ENCODE measurements at places on chromosomes 6 and 20.

DNA sequence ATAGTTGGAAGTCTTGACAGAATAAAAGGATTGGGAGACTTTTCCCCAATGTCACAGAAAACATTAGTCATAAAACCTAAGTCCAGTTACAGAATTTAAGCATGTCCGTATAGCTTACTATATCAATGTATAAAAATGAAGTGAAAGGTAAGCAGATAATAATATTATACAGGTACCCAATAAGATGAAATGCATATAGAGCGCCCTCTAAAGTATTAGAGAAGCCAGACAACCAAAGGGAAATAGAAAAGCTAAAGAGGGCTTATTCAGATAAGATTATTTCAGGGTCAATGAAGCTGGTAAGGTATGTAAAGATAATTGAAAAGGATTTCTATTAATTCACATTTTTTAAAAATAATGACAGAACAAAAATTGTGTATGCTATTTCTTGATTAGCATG, 947.7 kb upstream of the MAP3K7 start:
- DNase-seq: no peak

DNA sequence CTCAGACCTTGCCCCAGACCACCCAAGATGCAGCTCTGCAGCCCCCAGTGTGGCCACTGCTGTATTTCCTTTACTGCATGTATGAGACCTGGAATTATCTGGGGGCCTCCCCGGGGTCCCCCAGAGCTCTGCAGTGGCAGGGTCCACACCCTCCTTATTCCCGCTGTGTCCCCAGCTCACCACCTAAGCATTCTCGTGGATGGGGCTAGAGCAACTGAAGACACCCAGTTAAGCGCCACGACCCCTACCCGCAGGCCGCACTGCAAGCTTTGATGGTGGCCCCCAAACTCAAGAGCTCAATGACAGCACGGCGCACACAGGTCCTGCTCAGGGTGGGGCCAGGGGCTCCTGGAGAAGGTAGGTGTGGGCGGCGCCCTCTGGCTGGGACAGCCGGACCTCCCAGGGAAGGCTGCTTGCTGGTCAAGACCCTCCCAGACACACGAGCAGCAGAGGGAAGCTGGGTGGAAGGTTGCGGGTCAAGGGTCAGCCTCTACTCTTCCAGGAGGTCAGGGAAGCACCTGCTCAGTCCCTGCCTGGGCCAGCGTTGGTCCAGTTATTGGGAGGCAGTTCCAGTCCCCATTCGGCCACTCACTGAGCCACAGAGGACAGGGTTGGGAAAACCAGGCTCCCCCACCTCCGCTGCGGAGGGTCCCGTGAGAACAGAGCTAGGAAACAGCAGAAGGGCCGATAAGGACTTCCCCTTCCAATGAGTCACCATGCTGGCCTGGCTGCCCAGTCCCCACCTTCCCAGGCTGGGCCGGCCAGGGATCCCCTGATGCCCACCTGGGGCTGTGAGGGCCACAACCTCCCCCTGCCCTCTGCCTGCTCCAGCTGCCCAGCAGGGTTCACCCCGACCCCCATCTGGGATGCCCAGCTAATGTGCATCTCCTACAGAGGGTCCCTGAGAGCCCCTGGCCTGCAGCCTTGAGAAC, 2.9 kb downstream of the LAMA5 start:
- no peak for DNase-seq

DNA sequence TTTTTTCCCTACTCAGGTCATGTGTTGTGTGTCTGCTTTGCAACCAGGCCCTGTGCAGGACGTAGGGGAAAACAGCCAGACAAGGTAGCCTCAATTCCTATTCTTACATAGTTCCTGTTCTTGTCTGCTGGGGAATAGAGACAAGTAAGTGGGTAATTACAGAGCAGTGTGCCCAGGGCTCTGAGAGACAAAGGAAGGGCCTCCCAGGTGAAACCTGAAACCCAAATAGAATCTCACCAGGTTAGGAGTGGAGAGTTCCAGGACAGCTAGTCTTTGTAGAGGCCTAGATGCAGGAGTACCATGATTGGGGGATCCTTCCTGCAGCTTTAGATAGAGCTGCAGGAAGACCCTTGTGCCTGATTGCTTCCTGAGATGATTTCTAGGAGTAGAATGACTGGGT, 48.4 kb downstream of the DHX35 start:
- no peak for DNase-seq

- no peak for DNase-seq
Measured at GRCh38 chr6:139248911-139249310, 42.9 kb downstream of the TXLNB start.

- no peak for DNase-seq
Measured at GRCh38 chr6:168122011-168122410, 43.0 kb upstream of the FRMD1 start.

GRCh38 chr20:6855104-6855503, 87.6 kb downstream of the BMP2 start:
- DNase-seq: peak; percentile 52

DNA sequence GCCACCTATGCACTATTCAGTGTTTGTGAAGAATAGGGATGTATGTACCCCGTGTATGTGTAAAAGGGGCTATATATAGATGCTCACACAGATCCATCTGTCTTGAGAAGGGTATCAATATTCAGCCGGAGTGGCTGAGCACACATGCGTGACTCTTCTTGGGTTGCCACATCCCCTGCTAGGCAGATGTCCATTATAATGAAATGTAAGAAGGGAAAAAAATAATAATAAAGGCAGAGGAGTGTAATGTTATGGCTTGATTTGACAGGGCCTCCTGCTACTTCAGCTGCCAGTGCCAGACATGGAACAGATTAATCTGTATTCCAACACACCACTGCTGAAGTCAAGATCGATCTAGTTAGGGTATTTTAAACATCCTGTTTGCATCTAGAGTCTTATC, 74.2 kb upstream of the VSTM2L start:
- DNase-seq: no peak

DNA sequence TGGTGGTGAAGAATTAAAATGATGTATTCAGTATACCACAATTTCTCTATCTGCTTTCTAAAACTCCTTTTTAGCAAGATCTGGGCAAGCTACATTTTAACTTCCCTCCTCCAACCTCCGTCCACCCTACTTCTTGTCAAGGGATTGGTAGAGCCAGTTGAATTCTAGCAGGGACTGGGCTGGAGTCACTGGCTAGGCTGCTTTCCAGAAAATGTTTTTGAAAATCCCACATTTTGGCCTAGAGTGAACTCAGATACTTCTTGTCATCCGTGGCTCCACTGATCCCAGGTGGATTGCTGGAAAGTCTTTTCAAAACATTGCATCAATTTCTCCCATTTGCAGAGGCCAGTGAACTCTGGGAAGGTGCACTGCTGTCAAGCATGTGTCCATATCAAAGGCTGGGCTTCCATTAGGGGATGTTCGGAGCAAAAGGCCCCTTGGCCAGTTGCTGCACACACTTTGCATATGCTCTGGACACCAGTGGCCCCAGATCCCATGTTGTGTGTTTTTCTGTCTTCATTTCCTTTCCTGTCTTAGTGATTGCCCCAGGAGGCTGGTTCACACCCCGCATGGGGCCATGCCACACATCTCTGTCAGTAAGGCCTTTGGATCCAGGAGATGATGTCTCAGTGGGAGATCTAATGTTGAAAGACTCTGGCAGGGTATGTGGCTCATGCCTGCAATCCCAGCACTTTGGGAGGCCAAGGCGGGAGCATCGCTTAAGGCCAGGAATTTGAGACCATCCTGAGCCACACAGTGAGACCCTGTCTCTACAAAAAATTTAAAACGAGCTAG, 11.3 kb upstream of the KCNK16 start:
- DNase-seq: no peak

DNA sequence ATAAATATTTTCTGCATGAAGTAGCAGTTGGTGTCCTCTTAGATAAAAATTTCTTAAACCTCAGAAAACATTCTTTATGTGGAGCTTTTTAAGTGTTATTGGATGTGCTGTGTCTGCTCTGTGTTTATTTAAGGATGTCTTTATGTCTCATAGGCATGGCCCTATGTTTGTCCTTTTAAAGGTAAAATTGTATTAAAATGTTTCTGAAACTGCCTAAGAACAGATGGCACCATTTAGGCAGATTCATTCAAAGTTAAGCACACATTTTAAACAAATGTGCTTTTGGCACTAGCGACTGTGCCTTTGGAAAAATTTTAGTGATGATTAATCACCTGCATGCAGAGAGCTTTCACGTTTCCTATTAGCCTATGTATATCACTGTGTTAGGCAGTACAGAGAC, 125.2 kb downstream of the KIF6 start:
- no peak for DNase-seq

GRCh38 chr6:69976591-69977090, 110.3 kb downstream of the COL19A1 start:
- no peak for DNase-seq
